Occipital lobe (tissue), 3 donors: ENCODE measurements at places on chromosomes 4 and X.

- no peak for DNase-seq
Observed at GRCh38 chr4:148310756-148311155, 131.5 kb downstream of the NR3C2 start.

DNA sequence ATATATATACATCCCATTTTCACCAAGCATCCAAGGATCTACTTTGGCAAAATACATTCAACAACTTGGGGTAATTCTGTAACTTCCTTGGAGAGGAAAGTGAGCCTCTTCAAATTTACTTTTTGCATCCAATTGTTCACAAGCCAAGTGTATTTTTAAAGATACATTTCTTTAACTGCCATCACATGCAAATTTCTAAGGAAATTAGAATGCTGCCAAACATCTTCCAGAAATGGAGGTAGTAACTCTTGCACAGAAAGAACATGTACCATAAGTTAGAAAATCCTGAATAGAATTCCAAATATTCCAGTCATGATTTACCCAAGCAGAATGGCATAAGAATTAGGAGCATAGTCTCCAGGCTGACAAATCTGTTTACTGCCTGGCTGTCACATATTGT, 220.5 kb upstream of the NWD2 start:
- DNase-seq = no peak

- DNase-seq = no peak
Observed at GRCh38 chr4:183097231-183098018, 1.6 kb upstream of the WWC2 start.

- DNase-seq = no peak
Observed at GRCh38 chr4:112731715-112732114, 94.8 kb downstream of the LARP7 start.

DNA sequence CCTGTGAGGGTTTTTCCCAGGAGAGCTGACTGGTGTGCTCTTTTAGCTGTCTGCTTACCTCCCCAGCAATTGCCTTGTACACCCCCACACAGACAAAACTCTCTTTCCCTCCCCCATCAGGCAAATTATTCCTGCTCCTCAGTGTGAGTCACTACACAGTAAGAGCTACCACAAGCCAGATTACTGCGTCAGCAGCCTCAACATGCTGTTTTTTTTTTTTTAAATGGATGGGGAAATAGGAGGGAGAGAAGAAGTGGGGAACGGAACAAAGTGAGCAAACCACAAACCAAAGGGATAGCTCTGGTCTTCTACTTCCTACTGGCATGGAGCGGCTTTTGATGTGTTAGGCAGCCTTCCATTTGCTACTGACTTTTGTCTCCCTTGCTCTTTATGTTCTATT, 107.5 kb upstream of the ACSL4 start:
- DNase-seq = peak; percentile 3

DNA sequence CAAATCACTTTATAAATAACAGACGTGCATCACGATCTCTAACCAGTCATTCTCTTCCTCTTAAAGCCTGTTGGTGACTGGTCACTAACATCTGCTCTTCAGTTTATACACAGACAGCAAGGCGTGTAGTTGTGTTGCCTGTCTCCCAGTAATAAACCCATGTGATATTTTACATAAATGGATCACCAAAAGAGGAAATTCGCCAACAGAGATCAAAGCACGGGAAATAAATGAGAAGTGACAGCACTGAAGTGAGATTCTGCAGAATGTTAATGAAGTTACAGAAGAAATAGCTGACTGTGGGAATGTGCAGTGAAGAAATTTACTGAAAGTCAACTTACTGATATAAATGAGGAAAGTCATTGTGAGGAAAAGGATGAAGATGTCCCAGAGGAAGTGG, 47.0 kb downstream of the AFF1 start:
- no peak for DNase-seq

- no peak for DNase-seq
Observed at GRCh38 chrX:55582447-55582846, 40.8 kb upstream of the FOXR2 start.

DNA sequence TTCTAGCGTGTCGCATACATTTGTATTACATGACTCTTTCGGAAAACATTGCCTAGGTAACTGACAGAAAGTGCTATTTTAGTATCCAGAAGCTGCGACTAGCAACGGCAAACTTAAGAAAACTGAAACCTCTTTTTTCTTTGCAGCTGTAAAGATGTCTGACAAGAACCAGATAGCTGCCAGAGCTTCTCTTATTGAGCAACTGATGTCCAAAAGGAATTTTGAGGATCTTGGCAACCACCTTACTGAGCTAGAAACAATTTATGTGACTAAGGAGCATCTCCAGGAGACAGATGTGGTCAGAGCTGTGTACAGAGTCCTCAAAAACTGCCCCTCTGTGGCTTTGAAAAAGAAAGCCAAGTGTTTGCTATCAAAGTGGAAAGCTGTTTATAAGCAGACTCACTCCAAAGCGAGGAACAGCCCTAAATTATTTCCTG, 9.4 kb downstream of the TCEANC start:
- no peak for DNase-seq

DNA sequence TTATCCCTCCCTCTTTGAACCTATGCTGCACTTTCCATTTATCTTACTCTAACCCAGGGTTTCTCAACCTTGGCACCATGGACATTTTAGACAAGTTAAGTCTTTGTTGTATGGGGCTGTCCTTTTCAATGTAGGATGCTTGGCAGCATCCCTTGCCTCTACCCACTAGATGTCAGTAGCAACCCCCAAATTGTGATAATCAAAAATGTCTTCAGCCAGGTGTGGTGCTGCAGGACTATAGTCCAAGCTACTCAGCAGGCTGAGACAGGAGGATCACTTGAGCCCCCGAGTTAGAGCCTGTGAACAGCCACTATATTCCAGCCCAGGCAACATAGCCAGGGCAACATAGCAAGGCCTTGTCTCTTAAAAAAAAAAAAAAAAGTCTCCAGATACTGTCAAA, 7.0 kb downstream of the LRCH2 start:
- DNase-seq = no peak

- DNase-seq = no peak
Observed at GRCh38 chr4:97360733-97361132, 782.5 kb downstream of the STPG2 start.
